NCI-H1436 treated with DMSO at 0.1 percent for 48 hours (cell line): ENCODE measurements at places on chromosomes 2 and 18.

DNA sequence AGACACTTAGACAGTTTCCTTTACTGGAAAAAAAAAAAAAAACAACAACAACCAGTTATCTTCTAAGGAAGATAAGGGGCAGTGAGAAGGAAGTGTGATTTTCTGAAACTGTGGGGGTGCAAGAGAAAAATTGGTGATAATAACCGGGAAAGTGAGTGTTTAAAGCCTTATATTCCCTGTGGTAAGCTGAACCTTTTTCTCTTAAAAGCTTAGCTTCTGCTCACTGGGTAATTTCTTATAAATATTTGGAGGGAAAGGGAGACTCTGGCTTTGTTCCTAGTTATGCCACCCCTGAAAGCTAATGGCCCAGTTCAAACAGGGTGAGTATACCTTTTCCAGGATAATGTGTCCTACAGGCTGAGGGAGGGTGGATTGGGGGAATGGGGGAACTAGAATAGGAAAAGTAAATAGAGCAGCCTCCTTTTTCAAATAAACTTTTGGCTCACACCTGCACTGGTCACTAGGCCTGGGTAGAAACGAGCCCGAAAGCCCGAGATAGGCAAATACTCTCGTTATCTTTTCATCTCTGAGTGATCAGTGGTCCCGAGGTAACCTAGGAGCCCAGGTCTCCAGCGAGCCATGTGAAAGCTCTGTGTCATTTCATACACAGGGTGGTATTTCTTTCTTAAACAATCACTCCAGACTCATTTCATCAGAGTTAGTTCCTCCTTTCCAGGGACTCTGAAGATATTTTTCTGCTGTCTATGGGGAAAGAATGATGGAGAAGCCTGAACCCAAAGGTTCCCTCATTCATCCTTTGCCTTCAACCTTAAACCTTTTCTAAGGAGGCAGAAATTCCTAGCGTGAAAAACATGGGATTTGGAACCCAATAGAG, 15.5 kb upstream of the SRBD1 start:
- DNase-seq, result no peak

DNA sequence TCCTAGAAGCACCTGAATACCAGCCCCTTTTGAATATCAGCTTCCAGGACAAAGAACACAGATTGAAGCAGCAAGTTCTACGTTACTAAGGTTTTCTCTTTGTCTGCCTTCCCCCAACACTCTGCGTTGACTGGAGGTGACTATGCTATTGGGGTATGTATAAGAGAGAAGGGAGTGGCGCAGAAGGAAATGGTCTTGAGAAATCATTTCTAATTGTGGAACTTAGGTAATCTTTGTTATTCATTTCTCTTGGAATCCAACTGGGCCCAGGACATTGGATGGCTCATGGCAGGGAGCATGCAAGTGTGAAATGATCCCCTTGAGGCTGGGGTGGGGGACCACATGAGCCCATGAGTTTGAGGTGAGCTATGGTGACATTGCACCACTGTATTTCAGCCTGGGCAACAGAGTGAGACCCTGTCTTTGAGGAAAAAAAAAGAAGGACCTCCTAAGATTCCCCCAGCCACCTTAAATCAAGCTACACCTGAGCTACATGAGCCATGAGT, 29.7 kb downstream of the XDH start:
- no peak for DNase-seq

DNA sequence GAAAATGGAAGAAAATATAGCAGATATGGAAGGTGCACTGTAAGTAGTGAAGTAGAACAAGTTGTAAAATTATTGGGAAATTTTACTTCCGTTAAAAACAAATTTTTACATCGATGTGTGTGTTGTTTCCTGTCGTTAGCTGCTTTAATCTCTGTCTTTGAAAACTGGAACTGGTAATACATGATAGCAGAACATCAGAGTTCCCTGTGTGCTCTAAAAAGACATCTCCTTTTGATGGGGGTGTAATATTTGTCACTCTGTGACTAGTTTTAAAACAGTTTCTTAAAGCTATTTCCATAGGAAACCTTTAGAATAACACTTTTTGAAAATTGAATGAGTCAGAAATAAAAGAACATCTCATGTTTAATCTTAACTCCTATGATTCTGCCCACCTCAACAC, 43.5 kb downstream of the COX7A2L start:
- no peak for DNase-seq

- DNase-seq, result no peak
These were observed 32.3 kb upstream of the NEB start for GRCh38 chr2:151766437-151767153.

DNA sequence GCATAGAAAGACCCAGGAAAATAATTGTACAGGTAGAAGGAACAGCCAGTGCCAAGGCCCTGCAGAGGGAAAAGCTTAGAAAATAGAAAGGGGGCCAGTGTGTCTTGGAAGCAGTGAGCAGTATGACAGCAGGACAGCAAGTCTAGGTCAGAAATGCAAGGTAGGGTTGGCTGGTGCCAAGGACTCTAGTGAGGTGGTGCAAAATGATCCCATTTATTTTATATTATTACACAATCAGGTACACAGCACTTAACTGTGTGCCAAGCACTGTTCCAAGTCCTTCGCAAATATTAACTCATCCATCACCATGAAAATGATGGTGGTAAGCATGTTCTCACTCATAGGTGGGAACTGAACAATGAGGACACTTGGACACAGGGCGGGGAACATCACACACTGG, 100.0 kb downstream of the AQP4 start:
- no peak for DNase-seq

- no peak for DNase-seq
These were observed 225.4 kb upstream of the SIX3 start for GRCh38 chr2:44716131-44716530.

- DNase-seq, result no peak
These were observed 18.7 kb upstream of the NCKAP5 start for GRCh38 chr2:133586978-133587377.

- DNase-seq, result no peak
These were observed 721 bp downstream of the METTL5 start for GRCh38 chr2:169823996-169824372.

GRCh38 chr2:40265602-40266001, 186.3 kb downstream of the SLC8A1 start:
- no peak for DNase-seq

DNA sequence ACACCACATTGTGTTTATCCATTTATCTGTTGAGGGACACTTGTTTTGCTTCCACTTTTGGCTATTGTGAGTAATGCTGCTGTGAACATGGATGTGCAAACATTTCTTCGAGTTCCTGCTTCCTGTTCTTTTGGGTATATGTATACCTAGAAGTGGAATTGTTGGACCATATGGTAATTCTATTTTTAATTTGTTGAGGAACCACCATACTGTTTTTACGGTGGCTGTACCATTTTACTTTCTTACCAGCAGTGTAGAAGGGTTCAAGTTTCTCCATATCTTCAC, 23.1 kb downstream of the ANXA4 start:
- DNase-seq, result no peak

GRCh38 chr2:20145497-20146193, 79.3 kb downstream of the SDC1 start:
- DNase-seq, result no peak

DNA sequence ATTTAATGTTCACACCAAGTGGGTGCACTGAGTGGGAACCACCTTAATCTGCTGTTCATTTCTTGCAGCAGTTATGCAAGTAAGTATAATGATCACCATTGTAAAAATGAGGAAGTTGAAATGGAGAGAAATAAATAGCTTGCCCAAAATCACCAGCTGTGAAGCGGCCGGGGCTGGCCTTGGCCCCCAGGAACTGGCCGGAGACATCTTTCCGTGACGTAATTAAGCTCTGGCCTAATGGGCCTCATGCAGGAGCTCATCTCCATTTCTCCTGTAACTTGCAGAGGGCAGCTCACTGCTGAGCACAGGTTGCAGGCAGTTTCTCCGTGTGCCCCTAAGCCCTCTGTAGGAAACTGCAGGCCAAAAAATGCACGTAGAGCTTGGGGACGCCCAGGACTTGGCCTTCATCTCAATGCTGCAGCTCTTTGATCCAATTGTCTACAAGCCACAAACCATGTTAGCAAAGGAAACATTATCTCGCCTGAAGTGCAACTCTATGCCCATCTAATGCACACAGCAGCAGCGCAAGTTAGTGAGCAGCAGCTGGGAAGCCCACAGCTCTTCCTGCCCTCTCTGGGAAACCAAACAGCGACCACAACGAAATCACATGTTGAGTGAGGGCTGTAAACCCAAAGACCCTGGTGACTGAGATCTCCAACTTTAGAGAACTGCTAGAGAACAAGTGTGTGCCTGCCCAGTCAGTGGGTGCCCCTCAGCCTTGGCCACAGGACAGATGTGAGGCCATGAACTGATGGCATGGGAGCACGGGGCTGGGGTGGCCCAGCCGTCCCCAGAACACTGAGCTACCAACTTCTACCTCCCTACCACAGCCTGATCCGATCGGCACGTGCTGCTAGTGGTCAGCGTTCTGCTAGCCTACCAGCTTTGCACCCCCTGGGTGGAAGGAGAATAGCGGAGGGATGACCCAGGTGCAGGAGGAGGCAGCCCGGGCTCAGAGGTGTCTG, 28.8 kb downstream of the APCDD1 start:
- DNase-seq, result no peak

- DNase-seq, result no peak
These were observed 6.7 kb upstream of the SALL3 start for GRCh38 chr18:78972930-78973331.
